H1 (cell line): ENCODE measurements at places on chromosomes 5 and 9. TPM values are rescaled to one million over a fixed set of nuclear protein-coding genes. Genes with fewer than 3 reads are reported as not detected.

The ACOT12 gene
- total RNA-seq, result 0.33 TPM in 1 of 2 replicates, not detected in the other

The SLIT3 gene
- total RNA-seq, result 0.86 and 1.1 TPM in 2 replicates

The RASGEF1C gene
- 0.46 and 0.61 TPM in 2 replicates for total RNA-seq

The PIP5KL1 gene
- total RNA-seq, result 12.2 and 13.4 TPM in 2 replicates

The ZBED3 gene
- total RNA-seq, result 6.6 and 7.9 TPM in 2 replicates

The ASS1 gene
- 108 and 116 TPM in 2 replicates for total RNA-seq

The TMEM171 gene
- 1.0 and 1.5 TPM in 2 replicates for total RNA-seq

The IL5 gene
- not detected in 2 replicates for total RNA-seq

The ARL14EPL gene
- total RNA-seq, result not detected in 2 replicates

GRCh38 chr9:136900988-136901515 lies 14.7 kb downstream of the TRAF2 start:
- no peak for DNase-seq

DNA sequence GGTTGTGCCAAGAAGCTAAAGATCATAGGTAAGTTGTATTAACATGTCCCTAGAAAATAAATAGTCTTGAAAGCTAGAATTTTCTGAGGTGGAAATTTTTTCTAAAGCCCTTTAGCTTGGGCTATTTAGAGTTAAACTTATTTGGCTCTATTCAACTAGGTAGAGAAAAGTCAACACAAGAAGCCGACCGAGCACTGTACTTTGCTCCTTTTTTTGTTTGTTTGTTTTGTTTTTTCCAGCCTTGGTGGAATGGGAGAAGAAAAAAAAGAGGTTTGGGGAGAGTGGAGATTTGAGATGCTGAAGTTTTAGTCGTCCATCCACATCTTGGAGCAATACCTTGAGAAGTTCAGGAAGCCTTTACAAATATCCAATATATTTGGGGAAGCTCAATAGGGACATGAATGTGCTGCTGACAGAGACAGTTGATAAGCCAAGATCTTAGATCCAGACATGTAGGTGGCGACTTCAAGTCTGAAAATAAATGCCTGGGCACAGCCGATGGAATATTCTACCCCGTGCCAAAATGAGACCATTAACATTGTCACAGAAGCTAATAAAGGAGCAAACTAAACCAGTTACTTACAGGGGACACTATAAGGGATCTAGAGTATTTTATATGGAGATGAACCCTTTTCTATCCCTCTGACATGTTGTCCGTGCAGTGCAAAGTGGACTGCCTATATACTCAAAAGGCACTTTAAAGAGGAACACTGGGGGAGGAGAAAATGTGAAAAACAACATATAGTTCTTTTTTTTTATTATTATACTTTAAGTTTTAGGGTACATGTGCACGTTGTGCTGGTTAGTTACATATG lies 466.1 kb downstream of the PTPRD start:
- DNase-seq, result no peak

DNA sequence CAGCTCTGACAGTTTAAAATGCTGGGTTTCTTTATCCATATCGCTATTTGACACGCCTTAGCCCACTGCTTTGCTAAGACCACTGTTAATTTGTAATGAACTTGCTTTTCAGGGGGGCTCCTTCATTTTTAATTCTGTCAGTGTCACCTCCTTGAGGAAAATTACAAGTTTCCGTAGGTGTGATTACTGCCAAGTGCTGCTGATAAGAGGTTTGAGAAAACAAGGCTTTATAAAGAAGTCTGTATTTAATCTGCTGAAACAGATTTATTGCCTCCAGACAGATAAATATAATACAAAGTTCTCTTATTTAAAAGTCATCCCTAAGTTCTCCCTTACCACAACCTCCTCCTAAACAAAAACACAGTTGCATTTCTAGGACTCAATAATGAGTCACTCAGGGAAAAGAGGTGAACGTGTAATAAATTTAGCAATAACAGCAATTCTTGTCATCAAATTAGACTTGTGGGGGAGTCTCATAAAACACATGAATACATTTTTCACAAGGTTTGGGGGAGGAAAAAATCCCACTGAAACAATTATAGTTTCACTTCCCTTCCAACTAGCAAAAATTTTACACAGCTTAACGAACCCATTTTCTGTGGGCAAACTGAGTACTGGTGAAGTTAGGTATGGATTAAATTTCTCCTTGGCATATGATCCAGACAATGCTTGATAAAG lies 72.8 kb downstream of the MAPKAP1 start:
- no peak for DNase-seq

DNA sequence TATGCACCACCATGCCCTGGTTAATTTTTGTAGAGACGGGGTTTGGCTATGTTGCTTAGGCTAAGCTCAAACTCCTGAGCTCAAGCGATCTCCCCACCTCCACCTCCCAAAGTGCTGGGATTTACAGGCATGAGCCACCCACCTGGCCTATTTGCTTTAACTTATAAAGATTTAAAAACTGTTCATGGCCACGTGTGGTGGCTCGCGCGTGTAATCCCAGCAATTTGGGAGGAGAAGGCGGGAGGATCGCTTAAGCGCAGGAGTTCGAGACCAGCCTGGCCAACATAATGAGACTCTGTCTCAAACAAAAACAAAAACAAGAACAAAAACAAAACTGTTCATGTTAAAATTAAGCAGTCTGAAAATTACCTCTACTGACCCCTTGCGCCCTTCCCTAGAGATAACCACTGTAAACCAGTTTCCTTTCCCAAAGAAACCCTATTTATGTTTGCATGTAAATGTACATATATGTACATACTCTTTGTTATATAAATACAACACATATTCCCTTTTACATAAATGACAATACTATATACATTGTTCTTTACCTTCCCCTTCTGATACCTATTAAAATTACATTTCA lies 1.5 kb downstream of the AK6 start:
- no peak for DNase-seq

DNA sequence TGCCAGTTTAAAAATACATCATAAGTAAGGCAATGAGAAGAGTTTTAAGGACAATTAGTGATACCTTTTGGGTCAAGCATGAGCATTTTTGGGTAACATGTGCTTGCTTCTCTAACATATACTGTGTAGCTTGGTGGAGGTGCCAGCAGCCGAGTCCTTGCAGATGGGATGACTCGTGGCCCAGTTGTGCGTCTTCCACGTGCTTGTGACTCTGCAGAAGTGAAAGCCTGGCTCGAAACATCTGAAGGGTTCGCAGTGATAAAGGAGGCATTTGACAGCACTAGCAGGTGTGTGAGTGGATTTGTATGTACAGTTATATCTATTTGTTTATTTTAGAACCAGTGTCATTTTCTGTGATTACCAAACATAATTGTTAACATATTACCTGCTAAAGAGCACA lies 18.2 kb downstream of the HMGCR start:
- no peak for DNase-seq

DNA sequence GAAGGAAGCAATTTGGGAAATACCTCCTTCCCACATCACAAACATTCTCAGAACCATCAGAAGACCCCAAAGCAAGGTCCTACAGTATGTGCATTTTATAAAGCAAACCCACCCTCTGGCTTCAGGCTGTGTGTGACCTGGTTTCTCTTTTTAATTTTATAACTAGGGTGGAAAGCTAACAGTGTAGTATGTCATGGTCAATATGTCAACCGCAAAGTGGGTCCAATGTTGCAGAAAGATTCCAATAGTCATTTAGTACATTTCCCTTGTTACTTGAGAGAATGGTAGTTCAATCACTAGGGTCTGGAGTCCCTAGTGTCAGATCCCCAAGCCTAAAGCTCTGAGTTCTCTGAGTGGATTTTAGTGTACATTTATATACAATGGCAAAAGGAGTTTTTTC lies 96.2 kb downstream of the FGF1 start:
- no peak for DNase-seq

DNA sequence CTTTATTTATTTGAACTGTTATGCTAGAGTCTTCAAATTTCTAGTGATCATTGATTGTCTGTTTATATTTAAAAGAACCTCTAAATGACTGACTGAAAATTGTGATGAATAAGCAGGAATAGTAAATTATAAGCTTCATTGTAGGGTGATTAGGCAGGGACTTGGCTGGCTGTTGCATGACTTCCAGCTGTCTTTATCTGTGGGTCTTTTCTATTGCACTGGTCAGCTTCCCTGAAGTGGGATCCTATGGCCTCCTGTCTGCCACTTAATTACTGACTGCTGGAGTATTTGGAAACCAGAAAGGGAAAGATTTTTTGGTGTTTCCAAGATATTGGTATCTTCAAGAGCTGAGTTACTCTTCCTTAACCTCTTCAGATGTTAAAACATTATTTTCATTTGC lies 123.0 kb upstream of the CCNH start:
- no peak for DNase-seq

DNA sequence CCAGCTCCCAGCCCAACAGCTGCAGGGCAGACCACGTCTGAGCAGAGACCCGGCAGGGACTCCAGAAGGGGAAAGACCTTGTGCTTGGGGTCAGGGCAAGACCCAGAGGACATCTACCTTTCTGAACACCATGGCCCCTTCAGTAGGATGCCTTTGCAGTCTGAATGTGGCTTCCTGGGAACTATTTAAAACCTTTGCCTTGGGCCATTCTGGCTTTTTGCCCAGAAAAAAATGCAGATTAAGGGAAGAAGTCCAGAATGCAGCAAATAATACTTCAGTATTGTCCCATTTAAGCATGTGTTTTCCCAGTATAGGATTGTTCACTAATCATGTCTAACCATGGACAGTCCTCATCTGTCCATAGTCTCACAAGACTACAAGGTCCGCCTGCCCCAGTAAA lies 67.5 kb upstream of the ERCC6L2 start:
- DNase-seq, result no peak

DNA sequence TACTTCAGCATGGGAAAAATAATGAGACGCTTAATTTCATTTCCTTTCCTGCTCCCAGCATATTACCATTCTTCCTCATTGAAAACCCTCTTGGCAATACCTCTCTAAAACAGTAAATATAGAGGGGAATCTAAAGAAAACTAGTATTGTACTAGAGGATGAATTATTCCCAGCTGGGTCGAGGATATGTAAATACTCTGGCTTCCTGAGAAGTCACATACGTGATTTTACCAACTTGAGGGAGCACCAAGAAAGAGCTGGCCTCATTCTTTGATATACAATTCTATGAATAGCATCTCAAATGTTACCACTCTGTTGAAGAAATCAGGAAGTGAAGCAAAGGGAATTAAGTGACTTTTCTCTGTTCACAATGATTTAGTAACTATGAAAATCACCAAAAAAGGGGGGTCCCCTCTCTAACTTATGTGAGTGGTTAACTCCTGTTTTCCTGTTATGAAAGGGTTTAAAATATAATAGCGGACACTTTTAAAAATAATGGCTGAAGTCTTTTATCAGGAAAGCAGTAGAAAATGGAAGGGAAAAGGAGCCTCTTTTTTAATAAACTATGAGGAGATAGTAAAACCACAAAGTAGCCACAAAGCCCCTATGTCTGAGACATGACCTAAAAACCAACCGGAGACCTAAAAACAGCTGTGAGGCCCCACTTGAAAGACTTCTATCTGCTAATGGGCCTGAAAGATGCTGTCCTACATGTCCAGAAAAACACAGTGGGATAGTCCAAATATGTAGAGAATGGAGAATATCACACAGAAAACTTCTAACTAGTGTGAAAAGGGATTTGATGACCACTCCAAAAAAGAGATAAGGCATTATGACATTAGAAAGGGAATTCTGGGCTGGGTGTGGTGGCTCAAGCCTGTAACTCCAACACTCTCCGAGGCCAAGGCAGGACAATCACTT lies 42.6 kb downstream of the LPAR1 start:
- no peak for DNase-seq

- DNase-seq, result no peak
Observed at GRCh38 chr9:23686257-23686656, 139.8 kb downstream of the ELAVL2 start.

GRCh38 chr5:16656561-16657191 lies 39.9 kb upstream of the RETREG1 start:
- no peak for DNase-seq

GRCh38 chr5:36150676-36151433 lies 832 bp downstream of the LMBRD2 start:
- DNase-seq, result no peak

- peak; percentile 39 for DNase-seq
Observed at GRCh38 chr5:56200971-56201666, 32.0 kb downstream of the ANKRD55 start.

GRCh38 chr5:72074251-72074650 lies 33.0 kb upstream of the MAP1B start:
- DNase-seq, result no peak

DNA sequence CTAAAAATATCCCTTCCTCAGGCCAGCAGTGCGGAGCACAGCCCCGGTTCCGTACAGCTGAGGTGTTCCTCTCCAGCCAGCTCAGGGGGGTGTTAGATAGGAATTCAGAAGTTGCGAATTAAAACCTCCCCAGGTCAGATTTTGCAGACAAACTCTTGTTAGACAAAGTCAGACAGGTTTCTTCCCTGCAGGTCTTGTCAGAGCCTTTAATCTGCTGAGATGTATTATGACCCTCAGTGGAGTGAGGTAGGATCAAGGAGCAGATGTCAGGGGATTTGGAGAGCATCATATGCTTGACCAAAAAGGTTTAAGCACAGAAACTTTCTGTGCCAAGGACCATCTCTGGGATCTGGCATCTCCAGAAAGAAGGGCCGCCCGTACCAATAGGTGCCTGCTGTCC lies 60.1 kb downstream of the NTNG2 start:
- DNase-seq, result no peak

DNA sequence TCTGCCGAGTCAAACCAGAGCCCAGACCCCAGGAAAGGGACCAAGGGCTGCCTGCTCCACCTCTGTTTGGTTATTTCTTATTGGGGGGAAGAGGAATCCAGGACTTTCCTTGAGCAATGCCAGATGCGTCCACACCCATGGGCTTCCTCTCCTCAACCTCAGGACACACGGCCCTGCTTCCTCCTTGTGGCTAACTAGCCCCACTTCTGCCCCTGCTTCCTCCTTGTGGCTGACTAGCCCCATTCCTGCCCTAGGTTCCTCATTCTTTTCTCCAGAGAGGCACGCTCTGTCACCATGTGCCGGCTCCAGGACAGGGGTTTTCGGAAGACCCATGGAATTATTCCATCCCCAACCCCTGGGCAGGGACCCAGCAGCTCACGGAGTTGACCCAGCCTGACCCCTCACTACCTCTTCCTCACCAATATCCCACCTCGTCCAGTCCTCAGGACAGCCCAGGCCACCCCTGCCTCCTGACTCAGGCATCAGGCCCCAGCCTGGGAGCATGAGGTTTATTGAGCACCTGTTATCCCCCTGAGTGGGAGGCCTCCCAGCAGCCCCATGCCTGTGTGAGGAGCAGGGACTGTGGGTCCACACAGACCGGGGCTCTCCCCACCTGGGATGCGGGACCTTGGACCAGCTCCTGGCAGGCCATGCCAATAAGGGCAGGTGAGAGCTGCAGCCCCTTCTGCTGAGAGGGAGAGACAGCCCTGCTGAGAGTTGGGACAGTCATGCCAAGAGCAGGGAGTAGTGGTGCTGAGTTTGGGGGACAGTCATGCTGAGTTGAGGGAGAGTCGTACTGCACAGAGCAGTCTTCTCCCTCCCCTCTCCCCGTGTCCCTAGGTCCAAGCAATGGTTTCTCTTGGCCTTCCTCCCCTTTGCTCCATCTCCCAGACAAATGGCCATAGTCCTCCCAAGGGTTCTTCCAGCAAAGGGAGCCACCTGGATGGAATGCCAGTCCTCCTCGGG lies 11.8 kb upstream of the FCN1 start:
- DNase-seq, result no peak

DNA sequence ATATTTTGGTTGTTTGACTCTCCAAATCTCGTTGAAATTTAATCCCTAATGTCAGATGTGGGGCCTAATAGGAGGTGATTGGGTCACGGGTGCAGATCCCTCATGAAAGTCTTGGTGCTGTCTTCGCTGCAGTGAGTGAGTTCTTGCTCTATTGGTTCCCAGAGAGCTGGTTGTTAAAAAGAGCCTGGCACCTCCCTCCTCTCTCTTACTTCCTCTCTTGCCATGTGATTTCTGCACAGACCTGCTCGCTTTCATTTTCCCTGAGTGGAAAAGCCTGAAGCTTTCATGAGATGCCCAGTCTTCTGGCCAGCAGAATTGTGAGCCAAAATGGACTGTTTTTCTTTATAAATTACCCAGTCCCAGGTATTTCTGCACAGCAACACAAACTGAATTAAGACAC lies 221.6 kb downstream of the MAT2B start:
- no peak for DNase-seq
